ENCODE measurements at places on chromosomes 16 and 17. TPM values are rescaled to one million over a fixed set of nuclear protein-coding genes. Genes with fewer than 3 reads are reported as not detected.

The KRT27 gene
- not detected for total RNA-seq

The BAHCC1 gene
- total RNA-seq: 8.1 TPM

The MT3 gene
- total RNA-seq: not detected

The SECTM1 gene
- total RNA-seq: 1.2 TPM

The STH gene
- total RNA-seq: not detected

The SLC35G6 gene
- not detected for total RNA-seq

The GLP2R gene
- 0.17 TPM for total RNA-seq

The MT1H gene
- total RNA-seq: not detected

The ABCC6 gene
- total RNA-seq: 0.06 TPM

DNA sequence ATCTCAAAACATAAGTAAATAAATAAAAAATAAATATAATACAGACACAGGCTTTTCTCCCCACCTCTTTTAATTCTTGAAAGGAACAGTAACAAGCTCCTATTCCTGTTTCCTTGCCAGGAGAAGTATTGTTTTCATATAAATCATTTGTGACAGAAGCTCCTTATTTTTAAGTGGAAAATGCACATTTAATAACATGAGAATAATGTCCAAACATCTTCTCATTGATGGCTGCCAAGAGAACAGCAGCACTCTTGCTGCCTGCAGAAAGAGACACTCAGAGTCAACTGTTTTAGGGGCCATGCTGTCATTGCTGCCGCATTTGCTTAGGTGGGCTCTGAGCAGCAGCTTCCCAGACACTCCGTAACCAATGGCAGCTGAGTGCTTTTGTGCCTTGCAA is 580.1 kb downstream of the WWOX start:
- H3K27me3 ChIP-seq: no peaks in the 10 kb centered on the region
- DNase-seq: no peak
- no peaks in the 10 kb centered on the region for H3K36me3 ChIP-seq
- H3K4me1 ChIP-seq: peaks cover 5% of the 10 kb centered on the region

DNA sequence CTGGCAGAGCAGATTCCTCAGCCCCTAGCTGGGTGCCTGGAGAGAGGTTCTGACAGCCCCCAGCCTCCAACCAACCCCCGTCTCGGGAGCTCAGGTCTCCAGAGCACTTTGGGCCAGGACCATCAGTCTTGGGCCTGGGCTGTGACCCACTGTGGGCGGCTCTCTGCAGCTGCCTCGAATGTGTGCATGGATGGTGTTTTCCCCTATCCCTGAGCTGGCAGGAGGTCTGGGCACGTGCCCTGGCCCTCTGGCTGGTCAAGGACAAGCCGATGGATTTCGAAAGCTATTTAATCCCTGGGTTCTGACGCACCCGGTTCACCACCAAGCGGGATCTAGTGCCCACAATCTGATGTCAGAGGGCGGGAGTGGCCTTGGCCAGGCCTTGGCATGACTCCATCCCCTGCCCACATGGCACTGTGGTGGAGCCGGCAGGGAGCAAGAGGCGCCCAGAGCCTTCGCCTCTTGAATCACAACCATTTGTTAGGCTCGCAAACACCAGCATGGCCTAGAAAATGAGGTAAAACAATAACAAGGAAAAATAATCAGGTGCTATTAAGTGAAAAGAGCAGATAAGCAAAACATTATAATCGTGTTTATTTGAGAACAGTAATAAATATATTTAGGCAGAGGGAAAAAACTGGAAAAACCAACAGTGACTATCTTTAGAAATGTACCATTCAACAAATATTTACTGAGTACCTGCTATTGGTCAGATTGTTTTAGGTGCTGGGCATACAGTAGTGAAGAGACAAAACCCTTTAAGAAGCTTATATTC is 69.3 kb upstream of the TOB1 start:
- peak; percentile 88 for DNase-seq
- no peaks in the 10 kb centered on the region for H3K27me3 ChIP-seq
- peaks cover 42% of the 10 kb centered on the region for H3K4me1 ChIP-seq
- no peaks in the 10 kb centered on the region for H3K36me3 ChIP-seq
- H3K4me3 ChIP-seq: no peak overlapping the region
- peak overlapping the region; percentile 99 for H3K27ac ChIP-seq

GRCh38 chr16:89106533-89107202 is 13.0 kb downstream of the ACSF3 start:
- H3K4me1 ChIP-seq: no peaks in the 10 kb centered on the region
- H3K27ac ChIP-seq: no peak overlapping the region
- H3K36me3 ChIP-seq: peaks cover 84% of the 10 kb centered on the region
- H3K27me3 ChIP-seq: no peaks in the 10 kb centered on the region
- no peak for DNase-seq
- no peak overlapping the region for H3K4me3 ChIP-seq

DNA sequence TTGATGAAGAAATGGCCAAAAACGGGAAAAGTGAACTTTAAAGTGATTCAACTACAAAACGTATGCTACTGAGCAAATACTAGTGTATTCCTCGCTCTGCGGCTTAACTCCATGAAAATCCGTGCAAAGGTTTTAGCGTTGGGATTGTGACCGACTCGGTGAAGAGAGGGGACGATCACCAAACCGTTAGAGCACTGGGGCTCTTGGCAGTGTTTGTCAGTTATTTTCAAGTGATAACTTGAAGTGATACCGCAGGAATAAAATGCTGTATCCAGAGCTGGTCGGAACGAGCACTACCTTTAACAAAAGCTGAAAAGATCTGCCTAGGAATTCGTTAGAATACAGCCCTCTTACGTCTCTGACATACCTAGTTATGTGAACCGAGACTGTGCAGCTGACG is 773 bp upstream of the PPM1D start:
- DNase-seq: no peak
- H3K27ac ChIP-seq: peak overlapping the region; percentile 95
- no peaks in the 10 kb centered on the region for H3K27me3 ChIP-seq
- H3K4me3 ChIP-seq: peak overlapping the region; percentile 97
- no peaks in the 10 kb centered on the region for H3K36me3 ChIP-seq

DNA sequence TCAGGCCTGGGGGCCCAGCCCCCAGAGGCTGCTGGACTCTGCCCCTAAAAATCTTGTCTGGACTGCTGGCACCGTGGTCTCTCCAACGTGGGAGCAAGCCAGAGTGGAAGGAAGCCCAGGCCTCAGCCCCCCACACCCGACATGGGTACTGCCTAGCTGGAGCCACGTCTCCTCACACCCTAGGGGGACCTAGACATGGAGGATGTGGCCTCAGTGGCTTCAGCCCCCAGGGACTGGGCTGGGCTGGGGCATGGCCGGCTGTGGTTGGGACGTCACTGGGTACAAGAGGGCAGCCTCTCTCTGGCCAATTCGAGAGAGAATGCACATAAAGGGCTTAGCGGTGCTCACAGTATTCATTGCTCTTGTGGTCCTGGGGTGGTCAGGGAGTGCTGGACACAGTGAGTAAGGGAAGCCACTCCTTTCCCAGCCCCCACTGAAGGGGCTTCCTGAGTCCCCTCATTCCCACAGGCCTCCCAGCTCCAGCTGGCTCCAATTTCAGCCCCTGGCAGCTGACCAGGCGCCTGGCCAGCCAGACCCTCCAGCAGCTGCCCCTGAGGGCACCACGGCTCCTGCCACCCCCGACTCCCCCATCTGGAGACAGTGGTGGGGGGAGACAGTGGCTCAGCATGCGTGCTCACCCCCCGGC is 1.1 kb downstream of the CDH15 start:
- H3K4me1 ChIP-seq: peaks cover 43% of the 10 kb centered on the region
- peaks cover 9% of the 10 kb centered on the region for H3K27me3 ChIP-seq
- H3K36me3 ChIP-seq: no peaks in the 10 kb centered on the region
- peak overlapping the region; percentile 87 for H3K4me3 ChIP-seq

- H3K27ac ChIP-seq: no peak overlapping the region
- H3K4me1 ChIP-seq: no peaks in the 10 kb centered on the region
- H3K36me3 ChIP-seq: peaks cover 3% of the 10 kb centered on the region
- peak overlapping the region; percentile 59 for H3K4me3 ChIP-seq
- DNase-seq: no peak
Observed at GRCh38 chr16:57479205-57479975, 6.9 kb downstream of the DOK4 start.

GRCh38 chr17:35084987-35085386 is 21.5 kb upstream of the RFFL start:
- H3K27ac ChIP-seq: no peak overlapping the region
- H3K27me3 ChIP-seq: no peaks in the 10 kb centered on the region
- no peaks in the 10 kb centered on the region for H3K36me3 ChIP-seq
- DNase-seq: no peak

DNA sequence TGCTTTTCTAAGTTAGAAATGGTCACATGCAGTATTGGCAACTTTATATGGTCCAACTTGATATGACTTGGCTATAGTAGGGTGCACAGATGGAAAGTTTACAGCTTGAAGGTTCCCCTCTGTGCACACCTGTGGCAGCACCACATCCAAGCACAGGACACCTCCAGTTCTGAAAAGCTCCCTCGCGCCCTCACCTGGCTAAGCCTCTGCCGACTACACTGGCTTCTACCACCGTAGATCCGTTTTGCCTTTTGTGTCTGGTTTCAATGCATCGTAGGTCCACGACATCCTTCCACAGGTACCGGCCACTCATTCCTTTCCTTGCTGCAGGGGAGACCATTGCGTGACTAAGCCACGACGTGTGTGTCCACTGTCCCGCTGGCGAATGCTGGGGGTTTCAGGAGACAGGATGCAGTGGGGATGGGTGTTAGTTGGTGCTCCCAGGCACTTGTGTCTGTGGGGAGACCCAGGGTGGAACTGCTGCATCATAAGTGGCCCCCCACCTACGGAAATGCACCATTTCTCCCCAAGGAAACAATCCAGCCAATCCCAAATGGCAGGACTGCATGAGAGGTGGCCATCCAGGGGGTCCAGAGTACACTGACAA is 4.9 kb upstream of the RASD1 start:
- no peak overlapping the region for H3K27ac ChIP-seq
- no peak overlapping the region for H3K4me3 ChIP-seq
- peaks cover 3% of the 10 kb centered on the region for H3K4me1 ChIP-seq
- H3K27me3 ChIP-seq: no peaks in the 10 kb centered on the region
- H3K36me3 ChIP-seq: no peaks in the 10 kb centered on the region

GRCh38 chr16:89189358-89190025 is 10.8 kb downstream of the SLC22A31 start:
- H3K27ac ChIP-seq: no peak overlapping the region
- DNase-seq: no peak
- no peaks in the 10 kb centered on the region for H3K27me3 ChIP-seq
- H3K36me3 ChIP-seq: no peaks in the 10 kb centered on the region

DNA sequence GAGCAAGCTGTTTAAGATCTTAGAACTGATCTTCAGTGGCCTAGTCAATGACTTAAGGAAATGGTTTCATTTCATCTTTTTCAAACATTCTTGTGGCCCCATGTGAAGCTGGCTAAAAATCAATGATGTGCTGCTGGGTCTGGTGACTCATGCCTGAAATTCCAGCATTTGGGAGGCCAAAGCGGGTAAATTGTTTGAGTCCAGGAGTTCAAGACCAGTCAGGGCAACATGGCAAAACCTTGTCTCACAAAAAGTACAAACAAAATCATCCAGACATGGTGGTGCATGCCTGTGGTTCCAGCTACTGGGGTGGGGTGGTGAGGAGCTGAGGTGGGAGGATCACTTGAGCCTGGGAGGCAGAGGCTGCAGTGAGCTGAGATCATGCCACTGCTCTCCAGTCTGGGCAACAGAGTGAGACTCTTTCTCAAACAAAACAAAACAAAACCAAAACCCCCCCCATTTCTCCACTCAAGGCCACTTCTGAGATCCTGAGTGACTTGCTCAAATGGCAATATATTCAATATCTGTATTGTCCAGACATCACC is 17.4 kb upstream of the COL1A1 start:
- H3K4me3 ChIP-seq: no peak overlapping the region
- H3K27ac ChIP-seq: peak overlapping the region; percentile 26
- no peak for DNase-seq
- H3K27me3 ChIP-seq: no peaks in the 10 kb centered on the region
- no peaks in the 10 kb centered on the region for H3K36me3 ChIP-seq

DNA sequence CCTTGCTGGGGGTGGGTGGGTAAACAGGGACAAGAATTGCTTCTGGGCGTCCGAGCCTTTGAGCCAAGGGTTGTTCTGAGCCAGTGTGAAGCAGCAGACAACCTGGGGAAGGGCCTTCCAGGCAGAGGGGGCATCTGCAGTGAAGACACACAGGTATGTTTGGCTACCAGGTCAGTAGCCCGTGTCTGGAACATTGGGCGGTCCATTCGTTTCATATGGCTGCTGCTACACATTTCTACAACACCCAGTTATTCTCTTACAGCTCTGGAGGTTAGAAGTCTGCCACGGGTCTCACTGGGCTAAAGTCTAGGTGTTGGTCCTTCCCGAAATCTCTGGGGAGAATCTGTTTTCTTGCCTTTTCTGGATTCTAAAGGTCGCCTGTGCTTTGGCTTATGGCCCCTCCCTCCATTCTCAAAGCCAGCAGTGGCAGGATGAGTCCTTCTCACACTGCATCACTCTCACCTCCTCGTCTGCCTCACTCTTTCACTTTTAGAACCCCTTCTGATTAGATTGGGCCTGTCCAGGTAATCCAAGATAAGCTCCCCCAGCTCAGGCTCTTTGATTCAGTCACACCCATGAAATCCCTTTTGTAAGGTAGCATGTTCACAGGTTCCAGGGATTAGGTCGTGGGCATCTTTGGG is 136.1 kb downstream of the CLEC16A start:
- no peak overlapping the region for H3K27ac ChIP-seq
- peaks cover 14% of the 10 kb centered on the region for H3K4me1 ChIP-seq
- no peak for DNase-seq
- no peaks in the 10 kb centered on the region for H3K36me3 ChIP-seq

GRCh38 chr16:47136099-47136842 is 7.5 kb downstream of the NETO2 start:
- H3K27me3 ChIP-seq: no peaks in the 10 kb centered on the region
- no peaks in the 10 kb centered on the region for H3K4me1 ChIP-seq
- DNase-seq: no peak

All from psoas muscle (tissue), 8 donors.